ENCODE measurements at places on chromosomes 16 and 17. TPM values are rescaled to one million over a fixed set of nuclear protein-coding genes. Genes with fewer than 3 reads are reported as not detected.
A peak's percentile ranks its signal among the peaks of the same experiment; 100 is the strongest.

DNA sequence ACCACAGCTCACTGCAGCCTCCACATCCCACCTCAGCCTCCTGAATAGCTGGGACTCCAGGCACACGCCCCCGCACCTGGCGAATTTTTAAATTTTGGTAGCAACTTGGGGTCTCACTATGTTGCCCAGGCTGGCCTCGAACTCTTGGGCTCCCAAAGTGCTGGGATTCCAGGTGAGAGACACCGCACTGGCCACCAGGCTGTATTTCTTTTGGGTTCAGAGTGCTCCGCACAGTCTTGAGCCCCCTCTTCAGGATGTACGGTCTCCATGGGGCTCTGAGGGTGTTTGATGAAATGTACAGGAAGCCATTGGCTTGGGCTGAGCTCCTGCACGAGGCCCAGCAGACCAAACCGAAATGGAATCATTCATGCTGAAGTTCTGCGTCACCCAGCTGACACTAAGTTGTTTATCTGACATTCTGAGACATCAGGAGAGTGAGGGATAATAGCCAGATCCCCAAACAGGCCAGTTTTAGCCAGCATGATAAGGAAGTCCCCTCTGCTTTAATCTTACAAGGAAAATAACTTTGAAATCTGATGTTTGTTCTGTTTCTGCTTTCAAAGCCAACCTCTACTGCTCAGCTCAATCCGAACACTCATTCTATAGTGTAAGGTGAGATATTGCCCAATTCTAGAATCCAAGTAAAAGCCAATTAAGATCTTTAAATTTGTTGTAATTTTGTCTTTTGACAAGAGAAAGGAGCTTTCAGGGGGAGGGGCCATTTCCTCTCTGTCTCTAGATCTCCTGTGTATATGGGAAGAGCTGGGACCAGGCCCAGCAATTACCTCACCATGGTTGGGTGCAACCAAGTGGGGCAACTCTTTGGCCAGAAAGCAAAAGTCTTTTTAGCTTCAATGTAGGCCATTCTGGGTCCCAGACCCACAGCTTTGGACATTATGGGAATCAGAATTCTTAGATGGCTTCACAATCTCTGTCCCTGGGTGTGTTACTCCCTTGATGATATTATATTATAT lies 23.7 kb downstream of the GPR142 start:
- H3K36me3 ChIP-seq, result no peaks in the 10 kb centered on the region
- no peak for DNase-seq
- H3K27me3 ChIP-seq, result no peaks in the 10 kb centered on the region
- no peak overlapping the region for H3K27ac ChIP-seq

DNA sequence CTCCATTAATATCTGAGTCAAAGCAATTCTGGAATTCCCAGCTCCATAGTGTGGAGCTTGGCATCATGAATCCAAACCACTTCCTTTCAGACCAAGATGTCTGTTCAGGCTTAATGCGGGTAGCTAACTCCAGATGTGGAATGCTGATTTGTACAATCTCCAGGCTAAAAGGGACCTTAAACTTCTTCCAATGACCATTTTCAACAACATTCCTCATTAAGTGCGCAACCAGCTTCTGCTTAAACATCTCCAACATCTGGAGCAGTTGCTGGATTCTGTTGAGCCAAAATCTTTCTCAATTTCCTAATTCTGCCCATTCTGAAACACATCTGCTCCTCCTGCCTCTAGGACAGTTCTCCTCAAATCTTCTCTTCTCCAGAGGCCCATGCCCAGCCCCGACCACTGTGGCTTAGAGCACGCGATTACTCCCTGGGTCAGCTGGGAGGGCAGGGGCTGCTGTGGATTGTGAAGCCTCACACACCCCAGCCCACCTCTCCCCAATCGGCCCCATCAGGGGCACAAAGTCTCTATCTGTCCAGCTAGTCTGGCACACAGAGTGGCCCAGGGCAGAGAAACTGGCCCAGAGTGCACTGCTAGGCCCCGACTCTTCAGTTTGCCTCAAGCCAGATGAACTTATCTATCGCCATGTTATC lies 36.2 kb downstream of the ASPA start:
- no peak overlapping the region for H3K27ac ChIP-seq
- no peak overlapping the region for H3K4me3 ChIP-seq
- peaks cover 2% of the 10 kb centered on the region for H3K27me3 ChIP-seq
- DNase-seq, result no peak
- no peaks in the 10 kb centered on the region for H3K36me3 ChIP-seq
- H3K4me1 ChIP-seq, result no peaks in the 10 kb centered on the region

GRCh38 chr17:60525328-60525684 lies 736 bp downstream of the APPBP2 start:
- no peaks in the 10 kb centered on the region for H3K27me3 ChIP-seq
- no peak for DNase-seq
- H3K4me1 ChIP-seq, result peaks cover 37% of the 10 kb centered on the region

DNA sequence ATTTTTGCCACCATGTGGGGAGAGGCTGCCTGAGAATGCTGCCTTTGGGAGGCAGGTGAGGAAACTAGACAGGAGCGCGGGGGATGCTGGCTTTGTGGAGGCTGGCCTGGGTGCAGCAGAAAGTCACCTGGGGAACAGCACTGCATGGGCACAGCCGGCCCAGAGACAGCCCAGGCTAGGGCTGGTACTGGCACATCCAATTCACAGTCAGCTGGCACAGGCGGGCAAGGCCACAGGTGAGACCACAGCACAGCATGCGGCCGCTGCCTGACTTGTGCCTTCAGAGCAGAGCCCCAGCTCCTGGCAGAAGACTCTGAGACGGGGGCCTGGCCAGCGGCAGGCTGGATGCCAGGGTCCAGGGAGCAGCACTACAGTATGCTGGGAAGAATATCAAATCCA lies 16.6 kb upstream of the PITPNM3 start:
- peaks cover 15% of the 10 kb centered on the region for H3K4me1 ChIP-seq
- DNase-seq, result no peak
- H3K4me3 ChIP-seq, result no peak overlapping the region
- H3K27me3 ChIP-seq, result no peaks in the 10 kb centered on the region
- no peak overlapping the region for H3K27ac ChIP-seq
- H3K36me3 ChIP-seq, result peaks cover 7% of the 10 kb centered on the region

GRCh38 chr17:28623696-28624095 lies 9.7 kb upstream of the RSKR start:
- no peak overlapping the region for H3K27ac ChIP-seq
- H3K27me3 ChIP-seq, result no peaks in the 10 kb centered on the region
- no peak overlapping the region for H3K4me3 ChIP-seq
- H3K4me1 ChIP-seq, result peaks cover 16% of the 10 kb centered on the region
- no peak for DNase-seq

DNA sequence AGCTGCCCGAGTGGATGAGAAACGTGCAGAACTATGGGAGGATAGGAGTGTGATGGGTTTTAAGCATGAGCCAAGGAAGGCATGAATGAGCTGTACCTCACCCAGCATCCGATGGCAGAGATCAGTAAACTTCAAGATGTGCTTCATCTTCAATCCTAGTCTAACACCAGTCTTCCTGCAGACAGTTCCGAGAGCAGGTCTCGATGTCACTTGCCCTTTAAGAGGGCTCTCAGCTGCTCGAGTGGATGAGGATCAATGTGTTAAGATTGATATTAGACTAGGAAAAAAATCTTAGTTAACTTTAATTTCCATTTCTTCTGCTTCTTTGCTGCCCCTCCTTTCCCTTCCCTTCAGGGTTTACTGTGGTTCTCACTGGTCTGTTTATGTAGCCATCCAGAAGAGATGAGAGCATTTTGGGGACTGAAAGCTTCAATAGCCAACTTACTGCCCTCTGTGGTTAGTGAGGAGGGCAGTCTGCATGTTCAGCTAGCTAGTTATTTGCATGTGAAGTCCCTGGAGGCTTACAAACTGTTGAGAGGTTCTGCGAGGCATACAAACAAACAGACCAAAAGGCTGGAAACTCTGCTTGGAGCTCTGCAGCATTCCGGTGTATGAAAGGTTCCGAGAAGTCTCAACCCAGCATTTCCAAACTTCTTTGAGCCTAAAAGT lies 15.3 kb downstream of the KLHL36 start:
- H3K27me3 ChIP-seq, result no peaks in the 10 kb centered on the region
- no peak for DNase-seq
- peaks cover 42% of the 10 kb centered on the region for H3K36me3 ChIP-seq
- H3K4me1 ChIP-seq, result peaks cover 1% of the 10 kb centered on the region
- H3K27ac ChIP-seq, result no peak overlapping the region

DNA sequence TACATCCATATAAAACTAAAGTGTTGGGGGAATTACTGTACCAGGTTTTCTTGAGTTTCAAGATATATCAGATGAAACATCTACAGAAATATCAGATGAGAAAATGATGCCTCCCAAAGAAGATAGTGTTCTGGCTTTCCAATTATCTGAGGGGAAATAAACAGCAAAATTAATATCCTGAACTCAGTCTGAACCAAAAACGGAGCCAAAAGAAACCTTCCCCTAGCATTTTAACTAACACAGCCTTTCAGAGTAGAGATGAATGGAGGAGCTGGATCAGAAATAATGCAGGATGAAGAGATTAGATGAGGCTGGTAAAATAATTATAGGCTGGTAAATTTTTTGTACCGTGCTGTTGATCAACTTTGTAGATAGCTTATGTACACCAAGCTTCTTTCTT lies 16.2 kb downstream of the ERCC4 start:
- DNase-seq, result no peak
- peak overlapping the region; percentile 39 for H3K27ac ChIP-seq
- no peak overlapping the region for H3K4me3 ChIP-seq
- peaks cover 41% of the 10 kb centered on the region for H3K36me3 ChIP-seq
- no peaks in the 10 kb centered on the region for H3K27me3 ChIP-seq

DNA sequence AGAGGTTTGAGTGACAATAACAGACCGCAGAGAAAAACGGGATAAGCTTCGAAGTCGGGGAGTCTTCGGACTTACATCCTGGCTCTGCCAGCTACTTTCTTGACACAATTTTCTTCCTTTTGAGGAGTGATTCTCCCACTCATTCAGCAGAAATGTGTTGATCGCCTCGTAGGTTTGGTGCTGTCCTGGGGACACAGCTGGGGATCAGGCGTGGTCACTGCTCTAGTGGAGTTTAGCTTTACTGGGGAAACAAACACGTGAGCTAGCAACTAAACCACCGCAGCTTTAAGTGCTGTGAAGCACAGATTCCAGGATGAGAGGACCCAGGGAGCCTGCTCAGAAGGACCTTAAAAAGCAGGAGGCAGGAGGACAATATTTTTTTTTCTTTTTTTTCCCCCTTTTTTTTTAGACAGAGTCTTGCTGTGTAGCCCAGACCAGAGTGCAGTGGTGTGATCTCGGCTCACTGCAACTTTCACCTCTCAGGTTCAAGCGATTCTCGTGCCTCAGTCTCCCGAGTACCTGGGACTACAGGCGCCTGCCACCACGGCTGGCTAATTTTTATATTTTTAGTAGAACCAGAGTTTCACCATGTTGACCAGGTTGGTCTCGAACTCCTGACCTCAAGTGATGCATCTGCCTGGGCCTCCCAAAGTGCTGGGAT lies 858 bp downstream of the NUBP1 start:
- peaks cover 41% of the 10 kb centered on the region for H3K4me1 ChIP-seq
- no peak for DNase-seq

GRCh38 chr16:57694231-57694724 lies 328 bp upstream of the DRC7 start:
- H3K27ac ChIP-seq, result no peak overlapping the region
- no peaks in the 10 kb centered on the region for H3K36me3 ChIP-seq
- H3K27me3 ChIP-seq, result no peaks in the 10 kb centered on the region
- no peak overlapping the region for H3K4me3 ChIP-seq
- H3K4me1 ChIP-seq, result peaks cover 12% of the 10 kb centered on the region
- DNase-seq, result no peak

DNA sequence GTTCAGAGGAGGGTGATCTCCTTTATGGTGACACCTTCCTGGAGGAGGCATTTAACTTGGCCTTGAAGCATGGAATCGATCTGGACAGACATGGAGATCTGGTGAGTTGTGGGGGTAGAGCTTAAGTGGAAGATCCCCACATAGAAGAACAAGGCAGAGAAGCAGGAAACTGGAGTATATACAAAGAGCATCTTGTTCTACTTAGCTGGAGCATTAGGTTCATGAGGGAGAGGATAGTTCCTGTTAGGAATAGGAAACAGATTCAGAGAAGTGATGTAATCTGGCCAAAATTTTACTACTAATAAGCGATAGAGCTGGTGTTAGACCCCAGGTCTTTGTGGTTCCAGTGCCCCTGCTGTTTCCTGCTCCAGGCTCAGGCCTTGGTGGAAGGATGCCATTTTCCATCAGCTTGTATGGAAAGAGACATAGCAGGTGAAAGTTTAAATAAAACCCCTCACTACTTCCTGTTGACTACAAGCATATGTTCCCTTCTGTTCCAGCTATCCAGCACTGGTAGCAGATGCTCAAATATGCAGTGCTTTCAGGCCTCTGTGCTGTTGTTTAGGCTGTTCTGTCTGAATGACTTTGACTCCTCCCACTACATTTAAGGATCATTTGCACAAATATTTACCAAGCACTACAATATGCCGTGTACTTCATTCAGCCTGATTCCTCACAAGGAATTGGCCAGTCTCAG lies 9.4 kb downstream of the RPAIN start:
- peak overlapping the region; percentile 14 for H3K27ac ChIP-seq
- no peaks in the 10 kb centered on the region for H3K27me3 ChIP-seq

- no peak overlapping the region for H3K27ac ChIP-seq
- H3K36me3 ChIP-seq, result peaks cover 14% of the 10 kb centered on the region
- no peaks in the 10 kb centered on the region for H3K27me3 ChIP-seq
- DNase-seq, result no peak
- peaks cover 6% of the 10 kb centered on the region for H3K4me1 ChIP-seq
- H3K4me3 ChIP-seq, result no peak overlapping the region
Measured at GRCh38 chr16:29849505-29849904, 13.5 kb downstream of the CDIPT start.

DNA sequence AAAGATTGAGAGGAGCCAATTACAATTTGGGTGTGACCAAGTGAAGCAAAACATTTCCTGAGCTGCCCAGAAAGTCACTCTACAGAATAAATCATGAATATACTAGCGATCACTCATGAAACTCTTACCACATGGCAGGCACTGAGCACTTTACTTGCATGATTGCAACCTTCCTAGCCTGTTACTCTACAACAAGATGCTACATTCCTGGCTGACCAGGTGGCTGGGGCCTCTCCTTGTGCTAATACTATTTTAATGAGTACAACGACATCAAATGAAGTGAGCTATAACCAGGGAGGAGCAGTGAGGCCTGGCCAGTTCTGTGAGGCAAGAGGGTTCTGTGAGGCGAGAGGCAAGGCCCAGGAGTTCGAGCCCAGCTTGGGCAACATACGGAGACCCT lies 75.2 kb downstream of the CPPED1 start:
- no peaks in the 10 kb centered on the region for H3K27me3 ChIP-seq
- H3K4me1 ChIP-seq, result peaks cover 8% of the 10 kb centered on the region
- peaks cover 19% of the 10 kb centered on the region for H3K36me3 ChIP-seq
- H3K4me3 ChIP-seq, result no peak overlapping the region
- DNase-seq, result no peak
- no peak overlapping the region for H3K27ac ChIP-seq

The CX3CL1 gene
- total RNA-seq, result not detected

The ESRP2 gene
- 0.59 TPM for total RNA-seq

The NPIPA3 gene
- total RNA-seq, result 2.2 TPM

The DYNLRB2 gene
- not detected for total RNA-seq

The PRSS21 gene
- 4.7 TPM for total RNA-seq

The EVI2B gene
- 15.9 TPM for total RNA-seq

The DPEP3 gene
- not detected for total RNA-seq
